ENCODE measurements at places on chromosomes 16 and 17.

GRCh38 chr17:81080019-81080418 is 45.1 kb downstream of the BAIAP2 start:
- DNase-seq: no peak

DNA sequence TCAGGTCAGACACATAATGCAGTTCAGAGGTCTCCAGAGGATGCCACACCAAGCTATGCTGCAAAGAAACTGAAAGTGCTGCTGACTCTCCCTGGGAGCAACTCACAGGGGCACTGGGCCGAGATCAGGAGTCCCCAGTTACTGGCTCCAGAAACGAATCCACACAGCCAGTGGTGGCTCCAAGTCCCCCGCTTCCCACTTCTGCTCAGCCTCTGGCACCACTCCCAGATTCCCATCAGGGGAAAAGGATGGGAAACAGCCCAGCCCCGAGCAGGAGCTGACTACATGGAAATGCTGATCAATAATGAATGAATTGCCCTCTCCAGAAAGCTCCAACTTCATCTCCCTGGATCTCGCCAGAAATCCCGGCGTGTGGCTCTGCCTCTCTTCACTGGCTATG is 62.3 kb upstream of the CDH5 start:
- DNase-seq: peak; percentile 41

- no peak for DNase-seq
These were observed 6.4 kb upstream of the VEZF1 start for GRCh38 chr17:57994436-57994835.

GRCh38 chr16:29849505-29849904 is 13.5 kb downstream of the CDIPT start:
- no peak for DNase-seq

DNA sequence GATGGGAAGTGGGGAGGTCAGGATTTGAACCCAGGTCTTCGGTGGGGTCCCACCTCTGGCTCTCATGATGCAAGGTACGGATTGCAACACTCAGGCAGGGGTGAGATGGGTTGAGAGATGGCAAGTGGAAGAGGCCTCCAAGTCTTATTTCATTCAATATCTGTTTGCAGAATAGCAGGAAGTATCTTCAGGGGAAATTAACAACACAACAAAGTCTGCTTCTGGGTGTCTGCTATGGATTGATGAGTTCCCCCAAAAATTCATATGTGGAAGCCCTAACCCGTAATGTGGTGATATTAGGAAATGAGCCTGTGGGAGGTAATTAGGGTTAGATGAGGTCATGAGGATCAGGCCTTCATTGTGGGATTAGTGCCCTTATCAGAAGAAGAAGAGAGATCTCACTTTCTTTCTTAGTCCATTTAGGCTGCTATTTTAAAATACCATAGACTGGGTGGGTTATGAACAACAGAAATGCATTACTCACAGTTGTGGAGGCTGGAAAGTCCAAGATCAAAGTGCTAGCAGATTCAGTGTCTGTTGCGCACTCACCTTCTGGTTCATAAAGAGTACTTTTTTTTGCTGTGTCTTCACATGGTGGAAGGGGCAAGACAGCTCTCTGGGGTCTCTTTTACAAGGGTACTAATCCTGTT is 4.4 kb upstream of the CD300H start:
- DNase-seq: no peak

DNA sequence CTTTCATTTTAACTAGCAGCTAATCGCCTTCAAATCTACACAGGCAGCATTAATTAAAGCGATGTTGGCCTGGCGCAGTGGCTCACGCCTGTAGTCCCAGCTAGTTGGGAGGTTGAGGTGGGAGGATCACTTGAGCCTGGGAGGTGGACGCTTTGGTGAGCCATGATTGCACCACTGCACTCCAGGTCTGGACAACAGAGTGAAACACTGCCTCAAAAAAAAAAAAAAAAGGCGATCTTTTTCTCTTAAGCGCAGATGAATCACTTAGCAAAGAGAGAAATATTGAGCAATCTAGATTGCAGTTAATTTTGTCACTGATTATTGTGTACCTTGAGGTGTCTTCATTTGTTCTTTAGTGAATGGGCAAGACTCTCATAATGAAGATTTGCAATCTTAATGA is 12.4 kb downstream of the SNTB2 start:
- DNase-seq: no peak

DNA sequence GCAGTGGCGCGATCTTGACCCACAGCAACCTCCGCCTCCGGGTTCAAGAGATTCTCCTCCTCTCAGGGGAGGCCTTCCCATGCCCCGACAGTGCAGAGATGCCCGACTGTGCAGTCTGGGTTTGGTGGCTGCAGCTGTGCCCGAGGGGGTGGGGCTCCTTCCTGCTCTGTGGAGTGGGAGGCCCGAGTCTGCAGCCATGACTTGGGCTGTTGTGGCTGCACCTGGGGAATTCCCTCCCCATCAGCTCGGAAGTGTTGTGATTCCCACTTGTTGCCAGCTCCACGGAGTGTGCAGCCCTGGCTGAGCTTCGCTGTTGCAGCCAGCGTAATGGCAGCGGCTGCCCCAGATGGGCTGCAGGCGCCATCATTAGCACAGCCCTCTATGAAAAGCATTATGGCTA is 66.4 kb upstream of the SMIM36 start:
- no peak for DNase-seq

GRCh38 chr17:30788918-30789317 is 35.6 kb downstream of the CRLF3 start:
- no peak for DNase-seq

GRCh38 chr17:6476076-6476809 is 32.0 kb downstream of the PIMREG start:
- DNase-seq: no peak

DNA sequence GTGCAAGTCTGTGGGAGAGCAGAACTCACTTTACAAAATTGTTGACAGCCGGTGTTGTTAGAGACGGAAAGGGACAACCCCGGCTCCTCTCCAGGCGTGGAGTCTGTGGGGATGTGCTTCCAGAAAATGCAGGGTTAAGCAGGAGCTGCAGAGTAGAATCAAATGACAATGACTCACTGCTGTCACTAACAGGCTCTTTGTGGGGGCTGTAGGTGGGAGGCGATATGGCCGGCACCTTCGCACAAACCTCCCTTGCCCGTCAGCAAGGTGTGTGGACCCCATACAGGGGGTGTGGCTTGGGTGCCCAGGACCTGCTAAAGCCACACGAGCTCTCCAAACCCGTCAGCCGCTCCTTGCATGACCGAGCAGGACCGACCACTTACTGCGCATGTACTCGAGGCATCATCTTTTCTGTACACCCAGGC is 5.8 kb downstream of the PDK2 start:
- no peak for DNase-seq

DNA sequence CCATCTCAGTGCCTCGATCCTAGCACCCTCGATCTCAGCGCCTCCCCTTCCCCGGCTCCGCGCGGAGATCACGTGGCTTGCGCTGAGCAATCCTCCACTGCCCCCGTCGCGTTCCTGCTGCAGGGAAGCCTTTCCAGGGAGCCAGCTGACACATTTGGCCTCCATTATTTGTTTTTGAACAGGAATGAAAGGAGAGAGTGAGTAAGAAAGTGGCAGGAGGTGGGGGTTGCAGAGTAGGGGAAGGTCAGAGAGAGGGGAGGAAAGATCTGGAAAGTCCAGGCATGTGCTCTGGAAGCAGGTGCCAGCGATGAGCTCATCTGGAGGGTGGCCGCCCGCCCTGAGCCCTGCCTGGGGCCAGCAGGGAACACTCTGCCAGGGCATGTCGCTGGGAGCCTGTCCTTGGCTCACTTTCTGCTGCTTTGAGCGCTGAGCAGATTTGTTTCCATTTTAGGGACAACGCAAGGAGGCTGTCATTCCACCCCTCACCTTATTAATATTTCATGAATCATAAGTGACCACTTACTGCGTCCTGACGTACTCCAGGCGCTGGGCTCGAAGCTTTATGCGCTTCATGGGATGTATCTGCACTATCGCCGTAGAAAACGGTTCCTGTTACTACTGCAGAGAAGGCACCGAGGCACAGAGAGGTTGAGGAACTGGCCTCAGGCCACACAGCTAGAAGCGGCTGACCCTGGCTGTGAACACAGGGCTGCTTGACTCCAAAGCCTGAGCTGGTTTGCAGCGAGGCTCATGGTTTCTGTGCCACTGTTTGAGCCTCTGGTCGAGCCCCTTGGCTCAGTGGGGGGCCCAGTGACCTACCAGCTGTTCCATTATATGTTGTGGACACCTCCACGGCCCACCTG is 283.1 kb downstream of the SEC14L1 start:
- DNase-seq: no peak

DNA sequence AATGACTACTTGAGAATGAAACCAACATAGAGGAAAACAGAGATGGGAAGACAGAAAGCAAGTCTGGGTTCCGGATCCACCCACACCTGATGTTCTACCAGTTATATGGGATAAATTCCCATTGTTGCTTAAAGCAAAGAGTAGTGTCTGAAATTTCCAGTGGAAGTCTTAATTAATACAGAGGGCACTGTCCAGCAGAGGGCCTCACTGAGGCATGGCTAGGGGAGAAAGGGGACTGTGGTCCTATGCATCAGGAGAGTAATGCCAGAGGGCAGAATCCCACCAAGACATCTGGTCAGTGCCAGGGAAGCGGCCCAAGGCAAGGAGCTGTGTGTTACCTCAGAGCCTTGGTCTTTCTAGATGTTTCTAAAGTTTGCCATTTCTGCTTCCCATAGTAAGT is 7.5 kb upstream of the UMOD start:
- no peak for DNase-seq

DNA sequence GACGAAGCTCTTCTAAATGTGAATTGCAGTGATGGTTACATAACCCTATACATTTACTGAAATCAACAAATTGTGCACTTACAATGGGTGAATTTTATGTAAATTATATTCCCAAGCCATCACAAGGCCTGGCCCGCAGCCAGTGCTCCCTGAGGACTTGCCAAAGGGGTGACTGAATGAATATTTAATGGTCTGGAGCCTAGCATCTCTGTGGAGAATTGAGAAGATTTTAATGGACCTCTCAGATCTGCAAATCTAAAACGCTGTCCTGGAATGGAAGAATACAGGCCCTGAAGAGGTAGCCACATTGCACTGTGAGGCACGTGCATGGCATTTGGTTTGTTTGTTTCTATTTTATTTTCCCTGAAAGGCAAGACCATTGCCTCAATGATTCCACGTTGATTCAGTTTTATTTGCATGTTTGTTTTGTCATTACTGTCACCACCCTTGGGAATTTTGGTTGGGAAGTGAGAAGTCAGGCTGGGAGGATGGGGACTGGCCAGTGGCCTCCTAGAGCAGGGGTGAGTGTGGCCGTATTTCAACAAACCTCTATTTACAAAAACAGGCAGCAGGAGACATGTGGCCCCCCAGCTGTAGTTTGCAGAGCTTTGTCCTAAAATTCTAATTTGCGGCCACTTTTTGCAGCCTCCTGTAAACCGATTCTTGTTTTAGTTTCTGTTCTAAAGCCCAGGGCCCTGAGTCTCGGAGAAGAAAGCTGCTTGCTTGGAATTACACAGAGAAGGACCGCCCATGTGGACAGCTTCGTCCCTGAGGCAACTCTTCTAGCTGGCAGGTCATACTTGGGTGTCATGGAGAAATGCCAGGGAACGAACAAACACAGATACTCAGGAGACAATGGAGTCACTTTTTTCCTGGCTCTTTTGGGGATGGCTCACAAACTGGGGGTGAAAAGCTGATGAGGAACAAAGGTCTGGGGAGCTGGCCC is 40.5 kb upstream of the GCSH start:
- DNase-seq: no peak

DNA sequence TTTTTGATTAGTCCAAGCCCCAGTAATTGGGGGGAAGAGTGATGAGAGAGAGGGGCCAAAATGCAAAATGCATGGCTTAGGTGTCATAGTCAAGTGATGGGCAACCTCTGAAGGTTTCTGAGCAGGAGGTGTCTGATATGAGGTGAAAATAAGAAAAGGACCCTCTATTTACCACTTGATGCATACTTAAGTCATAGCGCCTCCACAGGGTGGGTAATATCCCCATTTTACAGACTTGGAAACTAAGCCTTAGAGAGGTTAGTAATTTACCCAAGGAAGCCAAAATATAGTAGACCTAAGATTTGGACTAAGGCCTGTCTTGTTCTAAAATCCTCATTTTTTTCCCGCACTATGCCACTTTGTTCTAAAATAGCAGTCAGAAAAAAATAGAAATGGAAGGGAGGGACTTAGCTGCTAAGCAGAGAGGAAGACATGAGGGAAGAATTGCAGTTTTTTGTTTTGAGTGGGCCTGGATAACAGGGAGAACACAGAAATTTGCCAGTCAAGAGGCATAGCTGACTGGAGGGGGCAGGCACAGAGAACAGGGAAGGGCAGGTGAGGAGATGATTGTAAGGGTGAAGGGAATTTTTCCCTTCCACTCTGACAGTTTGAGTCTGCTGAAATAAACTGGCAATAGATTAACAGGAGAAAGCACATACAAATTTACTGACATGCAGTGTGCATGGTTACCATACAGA is 2.3 kb upstream of the GRB2 start:
- DNase-seq: no peak

DNA sequence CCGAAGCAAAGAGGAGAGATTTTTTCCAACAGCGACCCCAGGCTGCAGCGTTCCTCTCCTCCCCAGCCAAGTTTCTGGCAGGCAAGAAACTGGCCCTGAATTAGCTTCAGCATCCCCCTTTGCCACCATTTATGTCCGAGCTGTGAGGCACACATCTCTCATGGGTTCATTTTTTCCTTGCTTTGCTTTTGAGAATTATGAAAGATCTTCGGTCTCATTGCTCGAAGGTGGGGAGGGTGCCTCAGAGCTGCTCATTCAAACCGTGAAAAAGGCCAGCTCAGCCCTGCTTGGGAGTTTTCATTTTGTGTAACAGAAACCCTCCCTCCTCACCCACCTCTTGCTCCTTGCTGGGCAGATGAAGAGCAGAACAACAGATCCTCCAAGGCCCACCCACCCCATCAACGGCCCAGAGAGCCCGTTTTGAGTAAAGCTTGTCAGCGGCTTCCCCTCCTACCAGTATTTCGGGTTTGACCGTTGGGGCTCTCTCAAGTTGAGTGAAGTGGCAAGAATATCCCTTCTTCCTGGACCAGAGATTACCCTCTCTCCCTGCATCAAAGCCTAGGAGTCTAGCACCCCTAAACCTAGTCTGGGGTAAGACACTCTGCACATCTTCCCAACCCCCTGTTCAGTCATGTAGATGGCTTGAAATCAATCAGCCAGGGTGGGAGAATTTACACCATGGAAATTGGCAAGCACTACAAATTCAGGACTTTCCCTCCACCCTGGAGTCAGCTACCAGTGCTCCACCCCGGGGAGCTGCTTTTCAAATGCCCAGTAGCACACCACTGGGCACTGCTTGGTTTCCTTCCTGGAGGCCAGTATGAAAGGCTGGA is 1.8 kb downstream of the CCR7 start:
- DNase-seq: peak; percentile 79
